ENCODE measurements at places on chromosomes 5 and 9.

DNA sequence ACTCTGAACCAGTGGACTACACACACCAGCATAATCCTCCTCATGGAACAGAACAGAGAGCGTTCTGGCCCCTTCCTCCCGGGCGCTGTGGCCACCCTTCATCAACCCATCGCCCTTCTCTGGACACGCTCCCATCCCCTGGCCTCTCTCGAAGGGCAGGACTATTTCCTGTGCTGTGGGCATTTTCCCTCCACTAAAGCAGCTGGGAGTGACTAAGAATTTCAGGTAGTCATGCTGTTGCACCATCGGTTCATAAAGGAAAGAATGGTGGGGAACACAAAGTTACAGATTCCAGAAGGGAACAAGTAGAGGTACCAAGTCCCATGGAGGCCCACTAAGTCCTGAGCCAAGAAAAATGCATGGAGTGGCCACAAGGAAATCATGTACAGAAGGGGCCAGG is 68.6 kb downstream of the EPB41L4B start:
- no peak for DNase-seq

DNA sequence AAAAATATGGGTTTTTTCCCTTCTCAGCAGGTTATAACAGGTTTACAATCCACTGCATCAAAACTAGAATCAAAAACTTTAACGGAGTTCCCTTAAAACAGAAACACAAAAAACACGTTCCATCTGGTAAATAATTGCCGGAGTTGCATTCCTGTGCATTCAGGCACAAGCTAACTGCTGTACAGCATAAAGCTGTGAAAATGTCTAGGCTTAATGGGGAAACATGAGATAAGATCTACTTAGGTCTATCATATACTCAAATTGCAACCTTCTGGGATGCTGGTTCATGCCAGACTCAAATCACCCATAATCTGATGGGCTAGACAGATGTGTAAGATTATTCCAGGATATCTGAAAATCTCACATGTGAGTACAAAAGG is 265.3 kb downstream of the DOCK8 start:
- no peak for DNase-seq

GRCh38 chr9:84079994-84080393 is 99.4 kb downstream of the RMI1 start:
- no peak for DNase-seq

DNA sequence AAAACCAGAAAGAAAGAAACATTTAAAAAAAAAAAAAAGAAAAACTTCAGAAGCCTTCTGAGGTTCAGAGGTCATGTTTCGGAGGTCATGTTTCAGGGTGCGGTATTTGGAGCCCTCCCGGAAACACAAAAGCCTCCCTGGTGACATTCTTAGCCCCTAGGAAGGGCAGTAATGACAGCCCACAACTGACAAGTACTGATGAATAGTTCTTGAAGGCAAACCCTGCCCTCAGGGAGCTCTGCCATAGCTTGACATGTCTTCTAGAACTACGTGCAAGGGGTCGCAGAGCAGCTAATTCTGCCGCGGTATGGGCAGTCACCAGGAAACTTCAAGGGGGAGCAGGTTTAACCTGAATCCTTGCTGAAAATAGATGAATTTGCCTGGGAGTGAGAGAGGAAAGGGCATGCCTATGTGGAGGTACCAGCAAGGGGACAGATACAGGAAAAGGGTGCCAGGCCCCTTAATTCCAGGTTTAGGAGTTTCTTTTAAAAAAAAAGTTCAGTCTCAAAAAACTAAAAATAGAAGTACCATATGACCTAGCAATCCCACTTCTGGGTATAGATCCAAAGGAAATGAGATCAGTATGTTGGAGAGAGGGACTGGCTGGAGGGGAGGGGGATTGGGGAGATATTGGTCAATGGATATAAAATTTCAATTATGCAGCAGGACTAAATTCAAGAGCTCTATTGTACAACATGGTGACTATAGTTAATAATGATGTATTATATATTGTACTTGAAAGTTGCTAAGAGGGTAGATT is 98.4 kb downstream of the C9orf152 start:
- no peak for DNase-seq

DNA sequence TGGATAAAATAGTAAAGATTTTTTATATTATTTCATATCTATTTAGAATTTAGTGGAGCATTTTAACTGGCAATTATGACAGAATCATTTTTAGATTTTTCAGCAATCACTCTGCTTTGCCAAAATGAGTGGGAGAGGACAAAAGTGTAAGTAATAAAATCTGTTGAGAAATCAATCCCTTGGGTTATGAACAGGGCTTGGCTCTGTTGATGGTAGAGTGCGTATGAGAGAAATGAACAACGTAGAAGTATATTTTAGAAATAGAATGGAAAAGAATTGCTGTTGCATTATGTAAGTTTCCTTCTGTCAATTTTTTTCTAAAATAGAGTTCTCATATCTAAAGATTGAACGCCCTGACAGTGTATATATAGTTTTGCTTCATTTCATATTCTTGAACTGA is 154.1 kb upstream of the PRDM9 start:
- DNase-seq = no peak

- no peak for DNase-seq
Measured at GRCh38 chr5:174692982-174693422, 31.4 kb upstream of the MSX2 start.

DNA sequence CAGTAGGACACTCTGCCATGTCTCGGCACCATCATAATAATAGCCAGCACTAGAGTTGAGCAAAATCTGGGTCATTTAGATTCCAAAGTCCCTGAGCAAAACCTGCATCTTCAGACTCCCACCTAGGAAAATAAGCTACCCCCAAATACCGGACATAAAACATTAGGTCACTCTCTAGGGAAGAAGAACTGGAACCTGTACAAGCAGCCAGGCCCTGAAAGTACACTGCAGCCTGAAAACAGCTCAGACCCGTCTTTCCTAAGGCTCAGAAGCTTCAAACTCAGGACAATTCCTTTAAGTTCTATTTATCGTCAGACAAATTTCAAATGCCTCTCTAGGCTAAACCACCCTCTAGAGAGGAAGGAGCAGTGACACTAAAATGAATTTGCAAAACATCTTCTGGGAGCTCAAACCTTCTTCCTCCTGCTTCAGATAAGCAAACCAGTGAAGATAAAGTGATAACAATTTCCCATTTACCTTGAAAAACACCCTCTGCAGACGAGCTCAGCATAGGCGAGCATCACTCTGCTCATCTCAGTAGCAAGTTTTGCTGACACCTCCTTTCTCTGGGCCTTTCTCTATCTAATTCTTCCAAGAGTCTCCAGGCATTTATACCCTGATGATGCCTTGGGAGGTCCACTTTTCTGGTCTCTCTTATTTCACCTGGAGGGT is 34.0 kb downstream of the ADAM19 start:
- no peak for DNase-seq

GRCh38 chr5:65480306-65480865 is 1.3 kb downstream of the ADAMTS6 start:
- peak; percentile 41 for DNase-seq

GRCh38 chr9:92044936-92045335 is 70.3 kb downstream of the SPTLC1 start:
- no peak for DNase-seq

GRCh38 chr9:115952430-115953292 is 200.9 kb upstream of the PAPPA start:
- no peak for DNase-seq

DNA sequence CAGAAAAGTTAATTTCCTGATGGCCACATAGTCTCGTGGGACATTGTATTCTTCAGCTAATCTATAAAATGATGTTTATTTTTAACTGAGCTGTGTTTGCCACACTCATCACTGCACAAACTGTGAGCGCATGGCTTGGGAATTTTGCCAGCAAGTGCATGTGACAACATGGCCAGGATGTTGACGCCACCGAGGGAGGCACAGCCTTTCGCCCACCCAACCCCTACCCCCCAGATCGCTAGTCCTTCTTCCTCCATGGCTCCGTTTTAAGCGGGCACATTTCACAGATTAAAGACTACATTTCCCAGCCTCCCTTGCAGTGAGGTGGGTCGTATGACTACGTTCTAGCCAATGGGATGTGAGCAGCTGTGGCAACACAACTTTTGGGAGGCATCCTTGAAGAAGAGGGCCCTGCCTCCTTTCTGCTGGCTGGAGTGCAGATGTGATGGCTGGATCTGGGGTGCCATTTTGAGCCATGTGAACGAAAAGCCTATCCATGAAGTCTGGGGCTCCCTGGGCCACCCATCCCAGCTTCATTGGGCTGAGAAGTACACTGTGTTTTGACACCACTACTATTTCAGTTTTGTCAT is 7.9 kb downstream of the NRARP start:
- peak; percentile 29 for DNase-seq

GRCh38 chr5:109923205-109923604 is 233.5 kb downstream of the MAN2A1 start:
- DNase-seq = no peak

GRCh38 chr5:142474431-142475094 is 149.7 kb upstream of the SPRY4 start:
- no peak for DNase-seq
